ENCODE measurements at places on chromosomes 12 and 14.

GRCh38 chr14:90580377-90581335 is 183.8 kb downstream of the CALM1 start:
- DNase-seq = no peak

DNA sequence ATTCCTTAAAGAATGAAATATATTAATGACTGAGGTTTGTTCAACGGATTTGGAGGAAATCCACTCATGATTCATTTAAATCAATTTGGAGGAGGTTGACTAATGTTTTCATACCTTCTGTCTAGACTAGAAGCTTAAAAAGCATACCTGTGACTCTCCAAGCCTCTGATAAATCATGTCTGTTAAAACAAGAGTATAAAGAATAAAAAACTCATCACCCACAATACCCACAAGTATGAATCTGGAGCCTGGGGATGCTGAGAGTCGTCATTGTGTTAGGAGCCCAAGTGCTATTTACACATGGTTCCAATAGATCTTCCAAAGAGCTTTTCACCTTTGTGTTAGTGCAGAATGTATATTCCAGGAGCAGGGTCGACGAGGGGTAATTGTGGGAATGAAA is 86.8 kb upstream of the ADAMTS20 start:
- DNase-seq = no peak

- no peak for DNase-seq
Observed at GRCh38 chr14:93299416-93299815, 33.4 kb downstream of the BTBD7 start.

DNA sequence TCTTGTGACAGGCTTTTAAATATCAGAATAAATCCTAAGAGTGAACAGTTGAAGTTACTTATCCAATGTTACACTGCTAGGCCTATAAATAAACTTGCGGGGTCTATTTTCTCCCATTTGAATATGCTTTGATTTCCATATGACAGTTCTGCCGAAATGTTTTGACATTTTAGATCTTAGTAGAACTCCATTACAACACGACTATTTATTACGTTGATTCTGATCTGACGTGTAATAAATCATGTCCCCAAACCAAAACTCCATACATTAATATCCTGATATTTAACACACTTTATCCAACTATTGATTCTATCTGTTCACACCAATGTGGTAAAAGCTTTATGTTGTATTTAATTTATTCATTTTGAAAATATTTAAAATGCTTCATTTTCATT is 16.1 kb upstream of the NEMF start:
- no peak for DNase-seq

DNA sequence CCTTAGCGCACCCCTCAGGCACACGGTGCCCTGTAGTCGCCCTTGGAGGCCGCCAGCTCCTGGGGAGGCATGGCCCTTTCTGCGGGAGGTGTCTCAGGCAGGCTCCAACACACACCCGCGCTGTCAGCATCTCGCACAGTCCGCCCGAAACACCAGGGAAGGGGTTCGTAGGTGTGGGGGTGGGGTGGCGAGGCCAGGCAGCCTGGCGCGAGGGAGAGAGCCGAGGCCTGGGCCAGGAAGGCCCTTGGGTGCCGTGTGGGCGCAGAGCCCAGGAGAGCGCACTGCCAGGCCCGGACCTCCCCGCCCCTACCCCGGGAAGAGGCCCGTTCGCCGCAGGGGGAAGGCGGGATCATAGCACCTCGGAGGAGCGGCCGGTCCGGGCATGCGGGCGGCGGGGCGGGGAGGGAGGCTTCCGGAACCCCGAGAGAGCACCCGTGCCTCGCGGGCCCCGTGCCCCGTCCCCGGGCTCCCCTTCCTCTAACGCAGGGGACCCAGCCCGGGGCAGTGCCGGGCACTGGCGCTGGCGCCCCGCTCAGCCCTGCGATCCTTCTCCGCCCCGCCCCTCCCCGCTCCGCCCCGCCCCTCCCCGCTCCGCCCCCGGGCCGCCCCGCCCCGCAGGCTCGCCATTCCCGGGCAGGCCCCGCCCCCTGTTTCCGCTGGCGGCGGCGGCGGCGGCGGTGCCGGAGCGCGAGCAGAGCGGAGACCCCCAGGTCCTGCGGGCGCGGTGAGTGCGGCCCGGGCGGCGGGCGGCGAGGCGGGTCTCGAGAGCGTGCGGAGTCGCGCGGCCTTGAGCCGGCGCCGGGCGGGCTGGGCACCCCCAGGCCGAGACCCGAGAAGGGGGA is at the start of gene TSPAN9:
Gene TSPAN9, plus strand, starts transcription at position 650 of the 842 bp plus-strand sequence. CDS start 123,815 bp downstream, outside the sequence.
- peak; percentile 35 for DNase-seq

GRCh38 chr12:90111791-90112580 is 403.3 kb upstream of the ATP2B1 start:
- DNase-seq = no peak

DNA sequence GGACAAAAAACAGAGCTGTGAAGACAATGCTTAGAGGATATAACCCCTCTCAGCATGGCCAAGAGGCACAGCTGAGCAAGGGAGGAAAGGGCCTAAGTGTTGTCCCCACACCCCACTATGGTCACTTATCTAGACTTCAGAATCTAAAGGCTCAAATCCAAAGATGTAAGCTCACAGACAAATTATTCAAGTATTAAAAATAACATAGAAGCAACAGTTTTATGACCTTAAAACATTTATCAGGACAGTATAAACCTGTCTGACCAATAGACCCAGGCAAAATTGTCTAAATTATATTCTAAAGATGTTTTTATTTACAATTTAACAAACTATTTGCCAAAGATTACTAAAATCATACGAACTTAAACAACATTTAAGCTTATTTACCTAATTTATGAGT is 28.1 kb upstream of the PRICKLE1 start:
- DNase-seq = no peak

GRCh38 chr14:74400031-74400685 is 25.9 kb downstream of the SYNDIG1L start:
- DNase-seq = no peak

DNA sequence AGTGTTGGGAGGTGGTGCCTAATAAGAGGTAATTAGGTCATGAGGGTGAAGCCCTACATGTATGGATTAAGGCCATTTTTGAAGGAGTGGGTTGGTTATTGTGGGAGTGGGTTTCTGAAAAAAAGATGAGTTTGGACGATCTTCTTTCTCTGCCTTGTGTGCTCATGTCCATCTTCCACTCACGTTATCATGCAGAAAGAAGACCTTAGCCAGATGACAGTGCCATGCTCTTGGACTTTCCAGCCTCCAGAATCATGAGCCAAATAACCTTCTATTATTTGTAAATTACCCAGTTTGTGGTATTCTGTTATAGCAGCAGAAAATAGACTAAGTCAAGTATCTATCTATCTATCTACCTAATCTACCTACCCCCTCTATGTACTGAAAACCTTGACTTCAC is 71.9 kb downstream of the SDR9C7 start:
- DNase-seq = no peak

- no peak for DNase-seq
Observed at GRCh38 chr14:75884198-75884611, 97.6 kb downstream of the TGFB3 start.

DNA sequence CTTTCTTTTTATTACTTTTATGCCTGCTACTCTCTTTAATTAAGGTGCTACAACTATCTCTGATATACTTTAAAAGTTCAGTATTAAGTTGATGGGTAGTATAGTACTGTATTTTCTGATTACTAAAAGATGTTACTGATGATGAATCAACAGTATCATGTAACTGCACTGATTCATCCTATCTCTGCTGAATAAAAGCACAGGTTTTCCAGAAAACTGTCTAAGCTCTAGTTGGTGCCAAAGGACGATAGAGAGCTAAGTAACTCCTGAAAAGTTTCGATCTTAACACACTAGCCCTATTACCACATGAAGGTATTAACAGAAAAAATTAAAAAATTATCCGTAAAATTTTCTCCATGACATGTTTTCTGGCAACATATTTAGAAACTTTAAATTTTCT is 2.1 kb downstream of the SCAF11 start:
- DNase-seq = no peak

- no peak for DNase-seq
Observed at GRCh38 chr12:24423611-24424010, 474.1 kb upstream of the SOX5 start.

Data from NCI-H460 (cell line).